ENCODE measurements at places on chromosomes 7 and 10.

GRCh38 chr10:118330295-118331076, 11.6 kb downstream of the FAM204A start:
- no peak for DNase-seq

- no peak for DNase-seq
Measured at GRCh38 chr10:22710139-22710745, 4.1 kb downstream of the PIP4K2A start.

DNA sequence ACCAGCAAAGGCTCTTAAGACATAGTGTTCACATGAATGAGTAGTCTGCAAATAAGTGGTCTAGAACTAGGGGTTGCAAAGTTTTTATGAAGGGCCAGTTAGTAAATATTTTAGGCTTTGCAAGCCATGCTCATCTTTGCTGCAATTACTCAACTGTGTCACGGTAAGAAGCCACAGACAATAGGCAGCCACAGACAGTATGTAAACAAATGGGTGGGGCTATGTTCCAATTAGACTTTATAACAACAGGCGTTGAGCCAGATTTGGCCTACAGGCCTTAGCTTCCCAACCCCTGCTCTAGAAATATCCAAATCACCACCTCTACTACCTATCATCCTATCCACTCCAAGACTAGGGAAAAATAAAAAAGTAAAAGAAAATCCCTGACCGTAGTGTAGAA, 9.2 kb downstream of the IKZF5 start:
- DNase-seq = no peak

- peak; percentile 67 for DNase-seq
Measured at GRCh38 chr10:133335246-133336117, 1.2 kb downstream of the CALY start.

DNA sequence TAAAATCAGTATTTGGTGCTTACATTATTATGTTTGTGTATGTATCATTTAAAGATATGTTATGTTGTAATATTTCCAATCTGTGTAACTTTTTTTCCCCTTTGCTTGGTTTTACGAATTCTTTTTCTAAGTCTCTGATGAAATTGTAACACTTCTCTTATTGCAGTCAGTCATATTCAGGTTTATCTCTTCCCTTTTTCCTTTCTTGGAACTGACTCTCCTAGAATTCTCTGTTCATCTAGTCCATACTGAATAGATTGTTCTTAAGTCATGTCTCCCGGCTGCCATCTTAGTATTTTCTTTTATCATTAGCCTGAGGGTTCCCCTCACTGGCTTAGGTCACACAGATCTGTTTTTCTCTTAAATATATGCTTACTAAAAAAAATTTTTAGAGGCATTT, 44.6 kb downstream of the PHTF2 start:
- DNase-seq = no peak

- DNase-seq = no peak
Measured at GRCh38 chr7:29567174-29567573, 3.5 kb downstream of the PRR15 start.

GRCh38 chr10:84424731-84425167, 96.4 kb downstream of the CCSER2 start:
- DNase-seq = no peak

GRCh38 chr7:40220421-40220911, 85.7 kb downstream of the SUGCT start:
- DNase-seq = no peak

GRCh38 chr7:24138343-24138742, 145.6 kb upstream of the NPY start:
- DNase-seq = no peak

GRCh38 chr7:36658335-36659171, 65.7 kb downstream of the AOAH start:
- no peak for DNase-seq

DNA sequence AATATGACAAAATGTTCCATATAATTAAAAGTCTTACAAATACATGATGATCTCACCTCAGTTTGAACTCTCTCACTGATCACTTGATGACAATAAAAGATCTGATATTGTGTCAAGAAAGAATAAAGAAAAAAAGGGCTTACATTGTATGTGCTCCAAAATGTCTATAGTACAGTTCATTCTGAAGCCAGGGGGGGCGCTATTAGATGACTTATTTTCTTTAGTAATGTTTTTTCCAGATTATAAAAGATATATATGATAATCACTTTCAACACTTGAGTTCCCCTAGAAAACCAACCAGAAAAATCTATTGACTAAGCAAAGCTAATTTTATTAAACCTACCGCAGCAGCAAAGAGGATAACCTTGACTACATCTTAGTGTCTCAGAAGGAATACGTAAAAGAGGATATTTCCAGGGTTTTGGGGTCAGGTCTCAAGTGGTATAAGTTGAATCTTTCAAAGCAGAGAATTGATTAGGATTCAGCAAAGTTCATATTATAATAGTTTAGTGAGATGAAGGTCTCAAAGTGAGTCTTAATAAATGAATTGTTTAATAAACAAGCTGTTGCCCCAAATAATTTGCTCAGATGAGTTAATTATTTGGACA, 55.8 kb downstream of the PTN start:
- no peak for DNase-seq

DNA sequence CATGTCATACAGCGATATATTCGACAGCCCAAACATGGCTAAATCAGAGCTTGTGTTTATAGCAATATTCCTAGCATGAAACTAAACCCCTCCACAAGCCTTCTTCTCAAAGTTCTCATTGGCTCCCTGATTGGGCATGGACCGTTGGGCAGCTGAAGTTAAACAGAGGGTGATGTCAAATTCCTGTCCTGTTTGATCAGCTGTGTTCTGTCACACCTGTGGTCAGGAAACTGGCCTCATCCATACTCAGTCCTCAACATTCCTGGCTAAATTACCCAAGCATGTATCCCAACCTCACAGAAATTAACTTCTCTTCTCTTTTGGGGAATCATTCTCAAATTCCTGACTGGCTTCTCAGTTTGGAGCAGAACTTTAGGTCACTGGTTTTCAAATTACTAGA, 107.9 kb downstream of the ODAD2 start:
- no peak for DNase-seq

Measured in stimulated activated CD4-positive, alpha-beta T cell treated with anti-CD3 and anti-CD28 coated beads, Interleukin-1b, Interleukin-23, amount 100 ng/mL, for 4 hours (primary cell).